ENCODE measurements at places on chromosomes 13 and 19.

GRCh38 chr19:22619932-22620331, 14.2 kb upstream of the ZNF492 start:
- H3K27me3 ChIP-seq, result peaks cover 14% of the 10 kb centered on the region
- no peaks in the 10 kb centered on the region for H3K36me3 ChIP-seq
- no peak overlapping the region for H3K27ac ChIP-seq
- no peaks in the 10 kb centered on the region for H3K4me1 ChIP-seq

- DNase-seq, result no peak
- no peak overlapping the region for H3K4me3 ChIP-seq
- H3K27ac ChIP-seq, result no peak overlapping the region
- no peaks in the 10 kb centered on the region for H3K4me1 ChIP-seq
- H3K36me3 ChIP-seq, result no peaks in the 10 kb centered on the region
Measured at GRCh38 chr13:99269627-99270241, 11.6 kb upstream of the GPR18 start.

- DNase-seq, result peak; percentile 89
- H3K4me3 ChIP-seq, result peak overlapping the region; percentile 71
- H3K27ac ChIP-seq, result peak overlapping the region; percentile 96
- H3K4me1 ChIP-seq, result peaks cover 23% of the 10 kb centered on the region
Measured at GRCh38 chr19:16327911-16328823, 3.5 kb downstream of the KLF2 start.

DNA sequence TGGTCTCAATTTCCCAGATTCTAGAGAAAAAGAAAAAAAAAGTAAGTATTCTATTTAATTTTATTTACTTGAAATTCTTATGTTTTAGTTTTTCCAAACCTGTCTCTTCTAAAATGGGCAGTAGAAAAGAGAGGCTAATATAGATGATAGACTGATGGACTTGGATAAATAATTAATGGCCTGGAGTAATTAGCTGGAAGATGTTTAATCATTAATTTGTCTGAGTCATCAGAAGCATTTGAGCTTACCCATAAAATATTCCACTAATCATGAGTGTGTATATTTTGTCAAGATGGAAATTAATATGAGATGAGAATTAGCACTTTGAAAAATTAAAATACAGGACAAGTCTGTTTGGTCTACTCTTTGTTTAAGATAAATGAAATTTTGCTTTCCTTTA, 212.1 kb upstream of the MIR17HG start:
- no peak overlapping the region for H3K27ac ChIP-seq
- DNase-seq, result no peak
- no peaks in the 10 kb centered on the region for H3K4me1 ChIP-seq
- H3K36me3 ChIP-seq, result no peaks in the 10 kb centered on the region
- H3K4me3 ChIP-seq, result no peak overlapping the region
- no peaks in the 10 kb centered on the region for H3K27me3 ChIP-seq

All from upper lobe of right lung (tissue), 1 donor.